Activated CD8-positive, alpha-beta T cell treated with anti-CD3 and anti-CD28 coated beads, Interleukin-2, amount 10 ng/mL, durations not matched to agents 7 days and 5 days (primary cell): ENCODE measurements at places on chromosomes 2 and 18.

- DNase-seq = no peak
- H3K27me3 ChIP-seq = no peaks in the 10 kb centered on the region
- H3K4me3 ChIP-seq = no peak overlapping the region
- no peak overlapping the region for H3K27ac ChIP-seq
Measured at GRCh38 chr2:219609149-219609750, 11.6 kb downstream of the STK11IP start.

DNA sequence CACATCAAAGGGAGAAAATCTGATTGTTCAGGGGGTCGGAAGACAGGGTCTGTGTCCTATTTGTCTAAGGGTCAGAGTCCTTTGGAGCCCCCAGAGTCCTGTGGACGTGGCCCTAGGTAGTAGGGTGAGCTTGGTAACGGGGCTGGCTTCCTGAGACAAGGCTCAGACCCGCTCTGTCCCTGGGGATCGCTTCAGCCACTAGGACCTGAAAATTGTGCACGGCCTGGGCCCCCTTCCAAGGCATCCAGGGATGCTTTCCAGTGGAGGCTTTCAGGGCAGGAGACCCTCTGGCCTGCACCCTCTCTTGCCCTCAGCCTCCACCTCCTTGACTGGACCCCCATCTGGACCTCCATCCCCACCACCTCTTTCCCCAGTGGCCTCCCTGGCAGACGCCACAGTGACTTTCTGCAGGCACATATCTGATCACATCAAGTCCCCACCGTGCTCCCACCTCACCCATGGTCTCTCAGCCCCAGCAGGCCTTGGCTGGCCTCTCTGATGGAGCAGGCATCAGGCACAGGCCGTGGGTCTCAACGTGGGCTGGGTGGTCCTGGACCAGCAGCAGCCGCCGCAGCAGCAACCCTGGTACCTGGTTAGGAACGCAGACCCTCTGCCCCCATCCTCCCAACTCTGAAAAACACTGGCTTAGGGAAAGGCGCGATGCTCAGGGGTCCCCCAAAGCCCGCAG, 3.8 kb downstream of the PROC start:
- no peaks in the 10 kb centered on the region for H3K36me3 ChIP-seq
- peaks cover 13% of the 10 kb centered on the region for H3K4me1 ChIP-seq
- DNase-seq = peak; percentile 18
- no peak overlapping the region for H3K27ac ChIP-seq
- H3K27me3 ChIP-seq = peaks cover 37% of the 10 kb centered on the region

DNA sequence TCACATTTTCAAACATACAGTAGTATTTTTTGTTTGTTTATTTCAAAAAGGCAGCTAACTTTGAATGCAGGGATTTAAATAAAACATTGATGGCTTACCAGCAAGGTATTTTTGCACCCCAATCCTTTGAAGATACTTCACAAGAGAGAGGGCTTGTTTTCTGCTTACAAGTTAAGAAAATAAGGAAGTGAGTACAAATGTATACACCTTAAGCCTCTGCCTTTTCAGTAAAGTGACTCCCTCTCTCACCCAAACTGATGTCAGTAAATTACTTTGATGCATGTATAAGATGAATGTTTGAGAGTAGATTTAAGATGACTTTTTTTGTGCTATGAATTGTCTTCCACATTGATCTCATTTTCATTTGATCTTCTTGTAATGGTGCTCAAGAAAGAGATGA, 820.0 kb downstream of the CPS1 start:
- no peaks in the 10 kb centered on the region for H3K36me3 ChIP-seq
- H3K27ac ChIP-seq = no peak overlapping the region
- no peaks in the 10 kb centered on the region for H3K4me1 ChIP-seq
- H3K27me3 ChIP-seq = no peaks in the 10 kb centered on the region
- DNase-seq = no peak

GRCh38 chr2:241218131-241219029, 29.9 kb downstream of the ANO7 start:
- peak overlapping the region; percentile 43 for H3K27ac ChIP-seq
- H3K27me3 ChIP-seq = peaks cover 23% of the 10 kb centered on the region
- H3K36me3 ChIP-seq = no peaks in the 10 kb centered on the region
- peak overlapping the region; percentile 73 for H3K4me3 ChIP-seq
